ENCODE measurements at places on chromosomes 5 and 9.
A peak's percentile ranks its signal among the peaks of the same experiment; 100 is the strongest.

DNA sequence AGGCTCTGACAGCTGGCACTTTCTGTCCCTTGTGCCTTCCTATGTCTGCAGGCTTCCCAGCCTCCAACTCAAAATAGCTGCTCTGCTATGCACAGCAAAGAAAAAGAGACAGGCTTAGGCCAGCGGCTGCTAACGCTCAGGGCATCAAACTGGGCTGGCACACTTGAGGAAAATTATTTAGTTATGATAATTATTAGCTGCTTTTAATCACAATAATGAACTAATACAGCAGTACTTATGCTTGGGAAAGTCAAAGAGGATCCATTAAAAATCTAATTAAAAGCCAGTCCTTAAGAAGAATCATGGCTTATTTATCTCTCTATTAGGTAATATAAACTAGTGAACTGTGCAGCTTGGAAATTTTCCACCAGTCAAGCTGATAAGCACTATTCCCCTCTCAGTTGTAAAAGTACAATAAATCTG is 233.2 kb downstream of the SLIT3 start:
- no peak for DNase-seq

DNA sequence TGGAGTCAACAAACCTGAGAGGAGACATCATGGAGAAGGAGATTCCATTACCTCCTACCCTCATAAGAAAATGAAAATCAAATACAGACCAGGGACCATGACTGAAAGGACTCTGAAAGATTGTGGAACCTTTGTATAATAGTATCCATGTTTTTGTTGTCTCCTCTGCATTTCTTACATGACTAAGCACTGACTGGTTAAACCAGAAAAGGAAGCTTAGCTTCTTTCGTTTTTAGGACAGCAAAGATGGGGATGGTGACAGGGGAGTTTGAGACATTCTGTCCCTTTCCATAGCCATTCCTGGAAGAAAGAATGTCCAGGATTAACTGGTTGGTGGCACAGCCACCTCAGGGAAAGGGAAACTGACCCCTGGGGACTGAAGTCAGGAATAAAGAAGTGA is 22.2 kb downstream of the ITGA1 start:
- DNase-seq, result peak; percentile 29

DNA sequence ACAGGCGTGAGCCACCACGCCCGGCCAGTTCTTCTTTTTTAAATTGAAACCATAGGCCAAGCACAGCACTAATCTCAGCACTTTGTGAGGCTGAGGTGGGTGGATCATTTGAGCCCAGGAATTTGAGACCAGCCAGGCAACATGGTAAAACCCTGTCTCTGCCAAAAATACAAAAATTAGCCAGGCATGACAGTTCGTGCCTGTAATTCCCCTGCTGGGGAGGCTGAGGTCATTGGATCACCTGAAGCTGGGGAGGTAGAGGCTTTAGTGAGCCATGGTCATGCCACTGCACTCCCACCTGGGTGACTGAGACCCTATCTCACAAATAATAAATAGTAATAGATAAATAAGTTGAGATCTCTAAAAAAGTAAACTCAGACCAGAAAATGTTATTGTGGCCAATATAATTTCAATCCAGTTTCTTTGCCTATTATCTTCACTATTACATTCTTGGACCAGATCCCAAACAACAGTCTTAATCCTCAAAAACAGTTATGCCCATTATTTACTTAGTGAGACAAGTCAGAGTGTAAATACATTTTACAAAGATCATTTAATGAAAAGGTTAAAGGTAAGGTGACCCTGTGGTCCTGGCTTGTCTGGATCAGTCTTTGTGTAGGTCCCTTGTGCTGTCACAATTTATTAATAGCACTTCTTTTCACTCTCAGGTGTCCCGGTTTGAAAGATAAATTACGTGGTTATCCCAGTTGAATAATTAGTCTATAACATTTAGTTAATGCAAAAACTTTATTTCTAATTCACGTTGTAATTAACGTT is 53.6 kb downstream of the RAB24 start:
- no peak for DNase-seq

- peak; percentile 50 for DNase-seq
These were observed 79.9 kb downstream of the FNBP1 start for GRCh38 chr9:129962889-129963703.

GRCh38 chr9:35448496-35448895 is 41.4 kb upstream of the RUSC2 start:
- no peak for DNase-seq

DNA sequence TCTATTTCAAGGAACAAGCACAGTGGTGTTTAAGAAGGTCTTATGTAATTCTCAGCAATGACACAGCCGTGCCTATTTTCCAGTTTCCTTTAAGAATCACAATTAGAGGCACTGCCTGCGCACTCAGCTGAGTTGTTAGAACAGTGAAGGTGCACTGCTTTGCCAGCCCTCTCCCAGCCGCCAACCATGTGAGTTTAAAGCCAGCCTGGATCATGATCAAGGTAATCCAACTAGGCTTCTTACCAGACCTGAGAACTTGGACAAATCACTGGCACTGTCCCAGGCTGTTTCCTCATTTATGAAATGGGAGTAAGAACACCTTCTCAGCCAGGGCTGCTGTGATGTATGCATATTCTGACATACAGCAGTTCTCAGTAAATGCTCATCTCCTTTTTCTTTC is 99.6 kb downstream of the ASTN2 start:
- DNase-seq, result no peak

DNA sequence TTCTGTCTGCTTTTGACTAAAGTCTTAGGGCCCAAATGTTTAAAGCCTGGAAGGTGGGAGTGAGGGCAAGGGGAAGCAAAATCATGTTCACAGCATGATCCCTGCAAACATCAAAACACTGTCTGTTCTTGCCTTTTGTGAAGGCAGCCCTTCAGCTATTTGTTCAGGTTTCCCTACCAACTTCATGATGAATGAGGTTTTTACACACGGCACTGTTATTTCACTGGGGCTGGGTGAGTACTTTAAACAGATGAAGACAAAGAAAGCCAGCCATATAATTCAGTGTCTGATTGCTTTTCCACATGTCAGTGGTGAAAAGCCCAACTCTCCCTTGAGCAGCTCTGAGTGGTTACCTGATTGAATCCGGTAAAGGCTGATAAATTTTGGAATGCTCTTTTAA is 224.7 kb upstream of the GRAMD2B start:
- DNase-seq, result no peak
